ENCODE measurements at places on chromosomes 7 and 10. TPM values are rescaled to one million over a fixed set of nuclear protein-coding genes. Genes with fewer than 3 reads are reported as not detected.

The CYP3A7 gene
- not detected for total RNA-seq

The C10orf67 gene
- total RNA-seq: not detected

The TEX36 gene
- not detected for total RNA-seq

The SLC29A4 gene
- total RNA-seq: 13.4 TPM

The TBX20 gene
- 1.9 TPM for total RNA-seq

The SPDYE8 gene
- total RNA-seq: not detected

The GPR37 gene
- total RNA-seq: 0.51 TPM

The GNG11 gene
- 32.1 TPM for total RNA-seq

The SAMD9 gene
- total RNA-seq: 3.3 TPM

The LHFPL3 gene
- not detected for total RNA-seq

The CRHR2 gene
- total RNA-seq: 0.06 TPM

The ELOVL3 gene
- total RNA-seq: 0.38 TPM

The INSYN2A gene
- total RNA-seq: 1.5 TPM

The PLAC9 gene
- not detected for total RNA-seq

The FMC1 gene
- total RNA-seq: 31.6 TPM

The SKIDA1 gene
- 0.74 TPM for total RNA-seq

The H2BK1 gene
- not detected for total RNA-seq

The DNAJB9 gene
- total RNA-seq: 11.8 TPM

The BRAF gene
- total RNA-seq: 6.6 TPM

The ADARB2 gene
- not detected for total RNA-seq

The MAGI2 gene
- 0.48 TPM for total RNA-seq

The ZNF727 gene
- not detected for total RNA-seq

The SH2D4B gene
- total RNA-seq: not detected

The OGDHL gene
- 0.29 TPM for total RNA-seq

The ZNF467 gene
- 1.3 TPM for total RNA-seq

The NUDCD3 gene
- 58.9 TPM for total RNA-seq

The ZP3 gene
- total RNA-seq: 14.0 TPM

The PTPRE gene
- total RNA-seq: 5.7 TPM

The RHOBTB1 gene
- total RNA-seq: 15.6 TPM

The RET gene
- total RNA-seq: 0.36 TPM

The SMKR1 gene
- 10.4 TPM for total RNA-seq

The CYP3A4 gene
- total RNA-seq: not detected

The FAM25G gene
- 1.5 TPM for total RNA-seq

The STEAP1 gene
- total RNA-seq: 16.1 TPM

The TET1 gene
- total RNA-seq: 0.90 TPM

The STN1 gene
- 19.7 TPM for total RNA-seq

The SLC39A12 gene
- total RNA-seq: not detected

The OR2A7 gene
- total RNA-seq: not detected

The ELFN1 gene
- total RNA-seq: 0.37 TPM

The MUC12 gene
- total RNA-seq: 19.6 TPM

The CPA2 gene
- 0.30 TPM for total RNA-seq

The THNSL1 gene
- 4.8 TPM for total RNA-seq

The UMAD1 gene
- total RNA-seq: 9.7 TPM

The MYO1G gene
- total RNA-seq: 0.21 TPM

Data from A549 treated with Hydrocortisone at 1 μM for 4 hours (cell line).